ENCODE measurements at places on chromosomes 7 and 10. TPM values are rescaled to one million over a fixed set of nuclear protein-coding genes. Genes with fewer than 3 reads are reported as not detected.

The MPLKIP gene
- 43.8 TPM for total RNA-seq

The SLC13A1 gene
- not detected for total RNA-seq

The AMZ1 gene
- total RNA-seq: not detected

The MRLN gene
- total RNA-seq: not detected

The TMEM139 gene
- total RNA-seq: not detected

The NEUROD6 gene
- total RNA-seq: not detected

The C7orf57 gene
- not detected for total RNA-seq

The ASL gene
- total RNA-seq: 14.3 TPM

- no peak overlapping the region for H3K4me3 ChIP-seq
- peaks cover 80% of the 10 kb centered on the region for H3K4me1 ChIP-seq
- no peaks in the 10 kb centered on the region for H3K36me3 ChIP-seq
These were observed 154.8 kb upstream of the LAMB4 start for GRCh38 chr7:108285003-108285368.

DNA sequence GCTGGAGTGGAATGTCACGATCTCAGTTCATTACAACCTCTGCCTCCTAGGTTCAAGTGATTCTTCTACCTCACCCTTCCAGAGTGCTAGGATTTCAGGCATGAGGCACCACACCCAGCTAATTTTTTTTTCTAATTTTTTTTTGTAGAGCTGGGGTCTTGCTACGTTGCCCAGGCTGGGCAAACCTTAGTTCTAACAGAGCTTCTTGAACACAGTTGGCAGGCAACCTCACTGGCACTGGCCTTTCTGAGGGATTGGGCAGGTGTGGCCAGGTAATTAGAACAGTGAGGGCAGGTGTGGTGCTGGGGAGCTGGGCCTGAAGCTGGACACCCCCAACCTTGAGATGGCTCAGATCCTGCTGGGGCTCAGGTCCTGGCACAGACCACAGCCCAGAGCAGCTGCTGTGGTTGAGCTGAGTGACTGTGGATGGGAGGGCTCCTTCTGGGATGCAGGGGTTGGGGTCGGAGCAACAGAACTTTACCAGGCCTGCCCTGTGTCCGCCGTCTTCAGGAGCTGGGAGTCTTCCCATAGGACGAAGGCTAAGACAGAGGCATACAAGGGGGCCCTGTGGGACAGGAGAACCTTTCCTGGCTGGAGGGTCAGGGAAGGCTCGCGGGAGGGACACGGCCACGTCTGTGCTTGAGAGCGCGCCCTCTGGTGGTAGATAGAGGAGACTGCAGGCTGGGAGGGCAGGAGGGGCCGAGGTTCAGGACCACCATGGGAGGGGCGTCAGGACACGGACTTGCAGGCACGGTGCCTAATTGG lies 48.2 kb downstream of the COL26A1 start:
- H3K4me1 ChIP-seq: no peaks in the 10 kb centered on the region
- no peaks in the 10 kb centered on the region for H3K27me3 ChIP-seq
- no peak overlapping the region for H3K27ac ChIP-seq
- no peak overlapping the region for H3K4me3 ChIP-seq

GRCh38 chr7:157937406-157937805 lies 600.6 kb downstream of the DNAJB6 start:
- no peaks in the 10 kb centered on the region for H3K4me1 ChIP-seq
- no peak for DNase-seq
- H3K36me3 ChIP-seq: no peaks in the 10 kb centered on the region
- no peak overlapping the region for H3K27ac ChIP-seq
- H3K4me3 ChIP-seq: no peak overlapping the region

DNA sequence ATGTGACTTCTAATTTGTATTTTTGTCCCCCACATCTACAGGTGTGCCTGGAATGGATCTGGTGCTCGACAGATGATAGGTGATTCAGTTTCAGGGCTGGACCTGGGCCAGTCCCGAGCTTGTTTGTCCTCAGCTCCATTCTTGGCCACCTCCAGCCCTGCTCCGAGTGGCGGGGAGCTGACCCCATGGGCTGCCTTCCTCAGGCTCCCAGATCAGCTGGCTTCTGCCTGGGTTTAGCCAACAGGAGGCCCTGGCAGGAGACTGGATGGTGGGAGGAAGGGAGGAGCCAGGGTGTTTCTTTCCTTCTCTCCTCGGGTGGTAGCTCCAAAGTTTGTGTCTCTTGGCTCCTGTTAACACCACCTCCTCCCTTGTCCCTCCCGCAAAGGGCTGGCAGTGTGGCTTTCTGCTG lies 75.2 kb downstream of the CDH23 start:
- H3K4me3 ChIP-seq: no peak overlapping the region
- H3K27ac ChIP-seq: no peak overlapping the region
- H3K4me1 ChIP-seq: peaks cover 9% of the 10 kb centered on the region

- H3K27ac ChIP-seq: no peak overlapping the region
- H3K27me3 ChIP-seq: peaks cover 9% of the 10 kb centered on the region
- DNase-seq: no peak
These were observed 11.6 kb upstream of the RAB11FIP2 start for GRCh38 chr10:118058371-118058770.

- H3K27ac ChIP-seq: peak overlapping the region; percentile 41
- no peaks in the 10 kb centered on the region for H3K36me3 ChIP-seq
- peaks cover 38% of the 10 kb centered on the region for H3K4me1 ChIP-seq
- DNase-seq: peak; percentile 68
- no peak overlapping the region for H3K4me3 ChIP-seq
These were observed 49.1 kb downstream of the FEZF1 start for GRCh38 chr7:122255454-122255853.

GRCh38 chr7:35828817-35829216 lies 28.0 kb downstream of the SEPTIN7 start:
- no peak for DNase-seq
- peaks cover 11% of the 10 kb centered on the region for H3K36me3 ChIP-seq
- H3K4me3 ChIP-seq: no peak overlapping the region
- H3K27ac ChIP-seq: peak overlapping the region; percentile 13

DNA sequence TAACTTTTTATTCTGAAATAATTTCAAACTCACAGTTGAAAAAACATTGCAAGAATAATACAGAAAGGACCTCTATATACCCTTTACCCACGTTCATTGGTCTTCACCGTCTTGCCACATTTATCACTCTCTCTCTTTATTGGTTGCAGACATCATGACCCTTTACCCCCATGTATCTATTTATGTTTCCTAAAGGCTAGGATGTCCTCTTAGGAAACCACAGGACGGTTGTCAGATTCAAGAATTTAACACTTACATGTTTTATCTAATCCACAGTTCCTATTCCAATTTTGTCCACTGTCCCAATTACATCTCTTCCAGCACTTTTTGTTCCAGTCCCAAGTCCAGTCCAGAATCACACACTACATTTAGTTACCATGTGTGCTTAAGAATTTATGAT lies 67.6 kb upstream of the FGFR2 start:
- no peak for DNase-seq
- no peaks in the 10 kb centered on the region for H3K27me3 ChIP-seq
- H3K4me3 ChIP-seq: no peak overlapping the region
- no peak overlapping the region for H3K27ac ChIP-seq
- H3K36me3 ChIP-seq: no peaks in the 10 kb centered on the region

GRCh38 chr7:117157241-117158209 lies 165.3 kb downstream of the WNT2 start:
- H3K27ac ChIP-seq: no peak overlapping the region
- H3K27me3 ChIP-seq: no peaks in the 10 kb centered on the region
- no peaks in the 10 kb centered on the region for H3K36me3 ChIP-seq

DNA sequence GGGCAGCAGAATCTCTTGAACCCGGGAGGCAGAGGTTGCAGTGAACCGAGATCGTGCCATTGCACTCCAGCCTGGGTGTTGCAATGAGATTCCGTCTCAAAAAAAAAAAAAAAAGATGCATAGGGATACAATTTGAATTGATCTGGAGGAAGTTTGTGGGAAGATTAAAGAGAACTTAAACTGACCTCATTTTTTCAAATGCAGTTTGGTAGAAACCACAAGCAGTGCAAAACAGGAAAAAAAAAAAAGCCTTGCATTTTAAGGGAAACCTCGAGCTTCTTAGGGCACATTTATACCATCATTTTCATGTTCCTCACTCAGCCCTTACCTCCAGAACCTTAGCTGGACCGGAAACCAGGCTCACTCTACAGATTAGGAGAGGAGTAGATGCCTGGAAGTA lies 2.8 kb downstream of the KCTD7 start:
- DNase-seq: no peak
- no peaks in the 10 kb centered on the region for H3K36me3 ChIP-seq
- H3K4me1 ChIP-seq: peaks cover 8% of the 10 kb centered on the region
- H3K27ac ChIP-seq: no peak overlapping the region

- DNase-seq: no peak
- H3K27ac ChIP-seq: no peak overlapping the region
- no peak overlapping the region for H3K4me3 ChIP-seq
- H3K36me3 ChIP-seq: no peaks in the 10 kb centered on the region
These were observed 88.9 kb downstream of the CTTNBP2 start for GRCh38 chr7:117784315-117784714.

GRCh38 chr7:158572000-158572828 lies 15.4 kb downstream of the PTPRN2 start:
- no peak overlapping the region for H3K27ac ChIP-seq
- peak; percentile 49 for DNase-seq
- no peak overlapping the region for H3K4me3 ChIP-seq

GRCh38 chr7:25731068-25731845 lies 420.7 kb upstream of the NFE2L3 start:
- H3K27ac ChIP-seq: no peak overlapping the region
- H3K4me1 ChIP-seq: peaks cover 9% of the 10 kb centered on the region
- DNase-seq: peak; percentile 16
- no peaks in the 10 kb centered on the region for H3K36me3 ChIP-seq

GRCh38 chr10:125661941-125662515 lies 20.9 kb downstream of the TEX36 start:
- H3K27me3 ChIP-seq: no peaks in the 10 kb centered on the region
- peak overlapping the region; percentile 22 for H3K4me3 ChIP-seq
- peak overlapping the region; percentile 74 for H3K27ac ChIP-seq
